ENCODE measurements at places on chromosomes 1 and 21. TPM values are rescaled to one million over a fixed set of nuclear protein-coding genes. Genes with fewer than 3 reads are reported as not detected.

Gene FCRLB
- total RNA-seq: 0.23 TPM

Gene KRTAP21-1
- total RNA-seq: not detected

Gene AGL
- 13.2 TPM for total RNA-seq

Gene ADGRL4
- total RNA-seq: not detected

Gene KCNT2
- not detected for total RNA-seq

Gene MAP3K21
- 0.87 TPM for total RNA-seq

Gene CAMK2N1
- 0.37 TPM for total RNA-seq

Gene OR10R2
- not detected for total RNA-seq

Gene FPGT
- total RNA-seq: 11.1 TPM

Gene F3
- not detected for total RNA-seq

Gene ARMH1
- total RNA-seq: 50.7 TPM

Gene SLC9C2
- total RNA-seq: not detected

Gene GUCA2A
- total RNA-seq: not detected

Gene CD1E
- total RNA-seq: not detected

Gene TMEM125
- not detected for total RNA-seq

Gene DIRAS3
- total RNA-seq: not detected
